Activated naive CD8-positive, alpha-beta T cell treated with anti-CD3 and anti-CD28 coated beads, Interleukin-2, amount 50 U/mL, for 16 hours (primary cell): ENCODE measurements at places on chromosomes 6 and 20.

GRCh38 chr6:328924-329323 is 36.6 kb downstream of the DUSP22 start:
- DNase-seq, result no peak

GRCh38 chr20:21505810-21506530 is 7.9 kb downstream of the NKX2-2 start:
- peak; percentile 37 for DNase-seq

GRCh38 chr6:168744861-168745260 is 303.9 kb downstream of the SMOC2 start:
- no peak for DNase-seq

- peak; percentile 77 for DNase-seq
Observed at GRCh38 chr6:42978839-42979522, at the start of gene PEX6. Gene PEX6, minus strand, starts transcription at chr6:42979181. Its CDS starts 31 bp downstream, at chr6:42979150.

DNA sequence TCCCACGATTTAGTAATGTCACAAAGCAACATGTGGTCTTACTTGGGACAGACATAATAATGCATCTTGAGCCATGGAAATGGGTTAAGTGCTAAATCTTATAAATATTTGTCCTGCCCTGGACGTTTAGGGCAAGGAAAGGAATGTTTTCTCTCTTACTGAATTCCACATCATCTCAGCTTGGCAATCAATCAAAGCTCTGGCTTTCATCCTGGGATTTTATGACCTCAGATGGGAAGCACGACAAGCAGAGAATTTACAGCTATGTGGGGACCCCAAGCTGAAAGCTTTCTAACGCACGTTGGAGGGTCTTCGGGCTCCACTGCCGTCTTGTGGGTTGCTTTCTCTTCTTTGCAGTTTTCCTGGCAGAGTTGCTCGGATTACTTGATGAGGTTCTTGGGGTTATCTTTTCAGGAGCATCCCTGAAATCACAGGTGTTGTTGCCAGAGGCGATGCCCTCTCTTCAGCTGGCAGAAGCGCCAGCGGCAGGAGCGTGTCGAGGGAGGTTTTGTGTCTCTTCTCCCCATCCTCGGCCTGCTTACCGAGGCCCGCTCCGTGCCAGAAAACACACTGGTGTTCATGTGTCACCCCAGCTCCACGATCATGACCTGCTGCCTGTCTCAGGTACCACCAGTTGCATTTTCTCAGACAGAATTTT is 73.4 kb upstream of the FRMD1 start:
- no peak for DNase-seq

DNA sequence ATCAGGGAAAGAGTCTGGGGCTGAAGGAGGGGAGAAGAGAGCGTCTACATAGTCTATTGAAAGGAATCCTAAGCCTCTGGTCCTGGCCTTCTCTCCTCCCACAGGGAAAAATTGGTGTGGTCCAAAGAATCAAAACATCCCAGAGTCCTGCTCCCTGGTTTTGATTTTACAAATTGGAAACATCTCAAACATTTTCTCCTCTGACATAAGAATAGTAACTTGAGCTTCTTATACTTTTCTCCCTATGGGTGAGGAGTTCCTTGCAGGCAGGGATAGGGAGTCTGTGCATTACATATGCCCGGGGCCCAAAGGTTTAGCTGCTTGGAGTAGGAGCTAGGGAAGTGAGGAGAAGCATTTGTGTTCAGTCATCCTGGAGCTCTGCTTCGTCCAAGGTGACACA is 120.0 kb upstream of the GGTLC1 start:
- no peak for DNase-seq

DNA sequence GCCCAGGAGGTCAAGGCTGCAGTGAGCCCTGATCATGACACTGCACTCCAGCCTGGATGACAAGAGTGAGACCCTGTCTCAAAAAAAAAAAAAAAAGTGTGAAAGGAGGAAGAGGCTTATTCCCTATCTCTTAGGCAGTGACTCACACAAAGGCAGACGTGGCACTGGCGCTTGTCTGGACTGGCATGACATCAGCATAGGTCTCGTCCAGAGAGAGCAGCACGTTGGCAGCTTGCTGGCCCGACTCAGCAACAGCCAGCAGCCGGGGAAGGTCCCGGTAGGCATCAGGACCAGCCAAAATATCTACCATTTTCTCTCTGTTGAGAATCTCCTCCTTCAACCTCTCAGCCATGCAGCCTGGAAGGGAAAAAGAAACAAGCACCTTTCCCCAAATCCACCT is 14.1 kb downstream of the CDK5RAP1 start:
- DNase-seq, result no peak
